ENCODE measurements at places on chromosomes 11 and 22. TPM values are rescaled to one million over a fixed set of nuclear protein-coding genes. Genes with fewer than 3 reads are reported as not detected.

CELSR1 gene
- total RNA-seq = 2.3 TPM

PATE2 gene
- not detected for total RNA-seq

NCF4 gene
- total RNA-seq = not detected

PARVG gene
- not detected for total RNA-seq

All from cardiac atrium fibroblast (primary cell).